Uterine smooth muscle cell (primary cell): ENCODE measurements at places on chromosomes 6 and 20. TPM values are rescaled to one million over a fixed set of nuclear protein-coding genes. Genes with fewer than 3 reads are reported as not detected.

The DSP gene
- total RNA-seq: 0.25 and 0.33 TPM in 2 replicates

The CEP43 gene
- total RNA-seq: 24.6 and 35.5 TPM in 2 replicates

The CNBD2 gene
- total RNA-seq: 2.0 and 3.2 TPM in 2 replicates

The MTFR2 gene
- total RNA-seq: 1.6 and 8.1 TPM in 2 replicates

The SLC22A23 gene
- total RNA-seq: 8.9 and 18.1 TPM in 2 replicates

The TJAP1 gene
- total RNA-seq: 9.9 and 10.1 TPM in 2 replicates

The PRKN gene
- total RNA-seq: 2.9 and 3.4 TPM in 2 replicates

The ZSCAN16 gene
- total RNA-seq: 4.9 and 5.8 TPM in 2 replicates

The BPI gene
- total RNA-seq: 0.12 TPM in 1 of 2 replicates, not detected in the other

The MEI4 gene
- total RNA-seq: not detected in 2 replicates

The PROKR2 gene
- total RNA-seq: not detected in 2 replicates

The CENPW gene
- total RNA-seq: 14.5 and 36.6 TPM in 2 replicates

The HLA-DPA1 gene
- 0.55 and 4.0 TPM in 2 replicates for total RNA-seq
